ENCODE measurements at places on chromosomes 16 and 17. TPM values are rescaled to one million over a fixed set of nuclear protein-coding genes. Genes with fewer than 3 reads are reported as not detected.

The ANKRD13B gene
- total RNA-seq: 7.7 TPM

The CCL3 gene
- not detected for total RNA-seq

The TMED6 gene
- not detected for total RNA-seq

The KARS1 gene
- total RNA-seq: 183 TPM

The SDR42E1 gene
- 0.66 TPM for total RNA-seq

The ZNF785 gene
- 9.4 TPM for total RNA-seq

The PIRT gene
- total RNA-seq: not detected

The TVP23A gene
- total RNA-seq: not detected

The CHP2 gene
- total RNA-seq: not detected

The CDH13 gene
- 27.0 TPM for total RNA-seq

The ASIC2 gene
- total RNA-seq: 0.09 TPM

The PYDC1 gene
- not detected for total RNA-seq

The CMTM4 gene
- total RNA-seq: 14.5 TPM

The BICDL2 gene
- total RNA-seq: not detected

The KIFC3 gene
- total RNA-seq: 56.0 TPM

The KRTAP1-1 gene
- not detected for total RNA-seq

The TBC1D16 gene
- total RNA-seq: 42.9 TPM

The ALDOA gene
- 754 TPM for total RNA-seq

The HS3ST3A1 gene
- total RNA-seq: 0.18 TPM

The RAPGEFL1 gene
- total RNA-seq: 0.99 TPM

The SPATA22 gene
- not detected for total RNA-seq

The KIF18B gene
- 3.1 TPM for total RNA-seq

The SUZ12 gene
- 22.2 TPM for total RNA-seq

The TOP2A gene
- total RNA-seq: 33.9 TPM

The KIAA0753 gene
- total RNA-seq: 13.5 TPM

The C16orf86 gene
- total RNA-seq: 0.99 TPM

The FOXC2 gene
- total RNA-seq: 1.3 TPM

The NPW gene
- 0.38 TPM for total RNA-seq

The CTRB2 gene
- total RNA-seq: not detected

The RRAD gene
- 0.45 TPM for total RNA-seq

The C16orf54 gene
- not detected for total RNA-seq

The PRSS33 gene
- not detected for total RNA-seq

The SMTNL2 gene
- under 0.01 TPM for total RNA-seq

The COPRS gene
- total RNA-seq: 52.4 TPM

The TBC1D3H gene
- not detected for total RNA-seq

The C1QTNF8 gene
- not detected for total RNA-seq

The PSME3 gene
- 86.4 TPM for total RNA-seq

The MC1R gene
- total RNA-seq: 2.1 TPM

The KRT9 gene
- total RNA-seq: not detected

The NT5M gene
- 0.81 TPM for total RNA-seq

The PRAC2 gene
- total RNA-seq: not detected

The CLEC10A gene
- total RNA-seq: 0.54 TPM

The ZNF18 gene
- total RNA-seq: 6.3 TPM

The WFIKKN2 gene
- not detected for total RNA-seq

The PRKCB gene
- total RNA-seq: not detected

The CCL8 gene
- not detected for total RNA-seq

The CACNG1 gene
- total RNA-seq: not detected

The LRRC36 gene
- 2.7 TPM for total RNA-seq

The QRICH2 gene
- 2.9 TPM for total RNA-seq

The BRCA1 gene
- 9.9 TPM for total RNA-seq

The CYLD gene
- 30.2 TPM for total RNA-seq

The ZNF200 gene
- 8.4 TPM for total RNA-seq

The IFT20 gene
- total RNA-seq: 56.7 TPM

The HSPB9 gene
- total RNA-seq: not detected

The CHST4 gene
- not detected for total RNA-seq

The GRAPL gene
- 40.6 TPM for total RNA-seq

The ZNF688 gene
- total RNA-seq: 8.5 TPM

The NPIPB8 gene
- total RNA-seq: 0.36 TPM
